ENCODE measurements at places on chromosomes 2 and 18.

DNA sequence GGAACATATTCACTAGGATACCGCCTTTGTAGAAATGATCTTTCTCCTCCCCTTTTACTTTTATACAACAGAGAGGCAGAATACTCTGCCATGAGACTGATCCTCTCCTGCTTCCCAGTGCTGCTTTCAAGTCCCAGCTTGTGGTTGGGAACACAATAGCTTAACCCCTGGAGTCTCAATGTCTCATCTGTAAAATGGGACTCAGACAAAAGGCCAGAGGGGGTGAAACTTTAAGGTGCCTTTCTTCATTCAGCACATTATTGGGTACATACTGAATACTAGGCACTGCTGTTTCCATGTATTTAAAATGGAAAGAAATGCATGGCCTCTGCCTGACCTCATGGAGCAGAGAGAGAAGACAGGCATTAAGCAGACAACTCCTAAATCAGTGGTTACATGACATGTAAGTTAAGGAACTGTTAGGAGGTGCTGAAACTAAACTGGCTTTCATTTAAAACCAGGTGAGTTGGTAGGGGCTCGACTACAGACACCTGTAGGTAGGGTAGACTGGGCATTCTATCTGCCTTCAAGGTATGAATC is 53.8 kb downstream of the MAP4K4 start:
- DNase-seq, result peak; percentile 37

DNA sequence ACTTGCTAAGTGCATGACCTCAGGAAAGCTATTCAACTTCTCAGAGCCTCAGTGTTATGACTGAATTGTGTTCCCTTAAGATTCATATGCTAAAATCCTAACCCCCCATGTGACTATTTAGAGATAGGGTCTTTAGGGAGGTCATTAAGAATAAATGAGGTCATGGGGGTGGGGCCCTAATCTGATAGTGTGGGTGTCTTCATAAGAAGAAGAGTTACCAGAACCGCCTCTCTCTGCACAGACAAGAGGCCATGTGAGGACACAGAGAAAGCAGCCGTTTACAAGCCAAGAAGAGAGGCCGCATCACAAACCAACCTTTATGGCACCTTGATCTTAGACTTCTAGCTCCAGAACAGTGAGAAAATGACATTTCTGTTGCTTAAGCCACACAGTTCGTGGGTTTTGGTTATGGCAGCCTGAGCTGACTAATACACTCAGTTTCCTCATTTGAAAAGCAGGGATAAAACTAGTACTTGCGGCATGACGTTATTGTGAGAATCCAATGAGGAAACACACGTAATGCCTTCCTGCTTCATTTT is 9.9 kb downstream of the SH2D6 start:
- no peak for DNase-seq

DNA sequence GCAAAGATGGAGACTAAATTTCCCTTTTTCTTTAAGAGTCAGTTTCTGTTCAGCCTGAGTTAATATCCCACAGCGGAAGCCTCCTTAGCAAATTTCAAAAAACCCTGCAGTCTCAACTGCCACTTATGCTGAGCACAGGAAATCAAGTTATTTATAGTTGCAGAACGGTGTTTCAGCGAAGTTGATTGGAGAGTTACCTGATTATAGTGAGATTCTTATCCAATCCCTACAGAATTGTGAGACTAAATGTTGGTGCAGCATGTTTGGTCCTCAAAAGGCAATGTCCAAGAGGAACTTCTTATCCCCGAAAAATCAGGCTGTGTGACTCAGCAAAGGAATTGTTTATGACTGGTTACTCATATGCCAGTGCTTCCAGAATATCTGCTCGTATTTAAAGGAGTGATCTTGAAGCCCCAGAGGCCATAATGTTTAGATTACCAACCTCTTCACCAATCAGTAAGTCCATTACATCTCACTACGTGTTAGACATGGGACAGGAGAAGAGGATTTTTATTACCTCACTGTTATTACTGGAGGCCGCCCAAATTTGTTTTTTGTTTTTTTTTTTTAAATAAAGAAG is 67.9 kb downstream of the LRRFIP1 start:
- DNase-seq, result peak; percentile 90

DNA sequence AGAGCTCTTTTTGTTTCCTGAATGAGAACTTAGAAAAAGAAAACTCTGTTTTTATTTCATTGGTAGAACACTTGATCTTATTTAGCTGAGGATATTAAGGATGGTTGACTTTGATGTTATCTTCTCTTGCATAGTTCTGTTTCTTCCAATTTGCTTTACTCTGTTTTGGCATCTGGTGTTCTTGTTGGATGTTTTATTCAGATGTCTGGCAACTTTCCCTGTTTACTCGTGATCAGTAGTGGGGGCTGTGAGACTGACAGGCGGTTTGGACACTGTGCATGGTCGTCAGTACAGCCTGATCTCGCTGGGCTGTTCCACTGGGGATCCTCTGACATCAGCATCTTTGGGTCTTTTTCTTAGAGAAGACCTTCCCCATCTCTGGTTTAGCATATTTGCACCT is 100.1 kb downstream of the TSN start:
- DNase-seq, result no peak

GRCh38 chr2:40488101-40488601 is 36.3 kb upstream of the SLC8A1 start:
- DNase-seq, result peak; percentile 36

DNA sequence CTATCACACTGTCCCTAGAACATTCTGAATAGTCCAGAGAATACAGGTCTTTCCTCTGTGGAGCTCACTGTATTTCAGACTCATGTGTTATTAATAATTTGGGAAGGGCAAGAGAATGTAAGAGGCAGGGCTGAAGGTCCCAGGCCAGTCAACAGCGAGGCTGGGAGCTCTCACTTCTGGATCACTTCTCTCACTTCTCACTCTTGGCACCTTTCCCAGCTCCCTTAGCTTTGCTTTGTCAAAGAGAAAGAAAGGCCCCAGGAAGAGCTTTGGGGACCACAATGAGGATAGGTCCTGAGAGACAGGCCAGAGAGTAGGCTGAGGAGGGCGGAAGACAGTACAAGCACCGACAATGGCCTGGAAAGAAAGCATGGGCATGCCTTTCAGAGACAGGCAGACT is 11.2 kb downstream of the EFR3B start:
- no peak for DNase-seq

DNA sequence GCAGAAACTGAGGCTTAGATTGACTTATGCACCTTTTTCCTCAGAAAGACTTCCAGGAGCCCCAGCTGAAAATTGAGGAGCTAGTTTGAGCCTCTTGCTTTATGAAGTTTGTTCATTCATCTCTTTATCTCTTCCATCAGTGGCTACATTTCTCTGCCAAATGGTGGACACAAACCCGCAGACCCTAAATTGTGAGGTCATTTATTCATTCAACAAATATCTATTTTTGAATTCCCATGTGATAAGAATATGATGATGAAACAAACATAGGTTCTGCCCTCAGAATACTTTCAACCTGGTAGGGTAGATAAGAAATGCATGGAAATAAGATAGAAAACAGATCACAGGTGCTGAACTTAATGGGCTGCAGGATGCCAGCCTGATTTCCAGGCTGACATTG is 309.4 kb downstream of the TNS1 start:
- DNase-seq, result no peak

GRCh38 chr2:38125842-38126241 is 49.9 kb upstream of the CYP1B1 start:
- no peak for DNase-seq

GRCh38 chr18:6004119-6004518 is 108.8 kb upstream of the TMEM200C start:
- no peak for DNase-seq

GRCh38 chr2:147879846-147880245 is 35.0 kb downstream of the ACVR2A start:
- DNase-seq, result no peak

DNA sequence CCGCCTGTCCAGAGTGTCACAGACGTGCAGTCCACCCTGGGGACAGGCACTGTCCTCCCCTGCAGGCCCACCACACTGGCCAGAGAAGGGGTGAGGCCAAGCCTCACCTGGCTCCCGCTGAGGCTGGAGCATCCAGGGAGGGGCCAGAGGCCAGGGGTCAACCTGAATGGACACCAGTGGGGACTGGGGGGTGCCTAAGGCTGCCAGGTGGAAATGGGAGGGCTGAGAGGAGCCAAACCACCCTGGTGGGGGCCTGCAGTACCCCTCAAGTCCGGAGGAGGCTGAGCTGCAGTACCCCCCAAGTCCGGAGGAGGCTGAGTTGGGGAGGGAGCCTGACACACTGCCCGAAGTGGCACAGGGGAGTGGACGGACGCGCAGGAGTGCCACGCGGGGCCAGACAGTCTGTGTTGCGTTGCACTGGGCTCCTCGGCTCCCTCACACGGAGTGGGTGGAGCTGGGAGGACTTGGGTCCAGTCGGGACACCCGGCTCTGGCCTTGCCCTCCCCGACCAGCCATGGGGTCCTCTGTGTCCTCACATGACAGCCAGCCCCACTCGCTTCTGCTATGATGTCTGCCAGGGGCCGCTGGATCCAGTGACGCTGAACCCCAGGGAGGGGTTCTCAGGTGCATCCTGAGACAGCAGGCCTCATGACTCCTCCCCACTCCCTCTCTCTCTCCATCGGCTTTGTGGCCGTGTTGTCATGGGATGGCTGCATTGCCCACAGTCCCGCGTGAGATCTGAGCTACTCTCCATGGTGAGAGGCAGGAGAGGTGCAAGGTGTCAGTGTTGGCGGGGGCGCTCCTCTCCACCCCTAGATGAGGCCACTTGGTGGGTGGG is 22.3 kb upstream of the GPC1 start:
- DNase-seq, result no peak

Data from epithelial cell of esophagus (primary cell).